ENCODE measurements at places on chromosomes 5 and 9.

DNA sequence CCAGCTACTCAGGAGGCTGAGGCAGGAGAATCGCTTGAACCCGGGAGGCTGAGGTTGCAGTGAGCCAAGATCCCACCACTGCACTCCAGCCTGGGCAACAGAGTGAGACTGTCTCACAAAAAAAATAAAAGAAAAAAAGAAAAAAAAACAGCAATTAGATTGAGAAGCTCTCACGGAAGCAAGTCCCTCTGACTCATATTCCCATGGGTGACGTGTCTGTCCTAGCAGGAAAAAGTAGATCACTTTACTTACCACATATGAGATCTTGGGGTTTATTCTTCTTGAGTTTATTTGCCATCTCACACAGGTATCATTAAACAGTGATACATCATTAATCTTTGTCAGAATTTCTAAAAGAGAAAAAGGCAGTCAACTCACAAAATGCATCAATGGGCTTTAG, 62.6 kb downstream of the SUSD1 start:
- no peak for DNase-seq

GRCh38 chr9:131091352-131091992, 4.9 kb upstream of the AIF1L start:
- no peak for DNase-seq

DNA sequence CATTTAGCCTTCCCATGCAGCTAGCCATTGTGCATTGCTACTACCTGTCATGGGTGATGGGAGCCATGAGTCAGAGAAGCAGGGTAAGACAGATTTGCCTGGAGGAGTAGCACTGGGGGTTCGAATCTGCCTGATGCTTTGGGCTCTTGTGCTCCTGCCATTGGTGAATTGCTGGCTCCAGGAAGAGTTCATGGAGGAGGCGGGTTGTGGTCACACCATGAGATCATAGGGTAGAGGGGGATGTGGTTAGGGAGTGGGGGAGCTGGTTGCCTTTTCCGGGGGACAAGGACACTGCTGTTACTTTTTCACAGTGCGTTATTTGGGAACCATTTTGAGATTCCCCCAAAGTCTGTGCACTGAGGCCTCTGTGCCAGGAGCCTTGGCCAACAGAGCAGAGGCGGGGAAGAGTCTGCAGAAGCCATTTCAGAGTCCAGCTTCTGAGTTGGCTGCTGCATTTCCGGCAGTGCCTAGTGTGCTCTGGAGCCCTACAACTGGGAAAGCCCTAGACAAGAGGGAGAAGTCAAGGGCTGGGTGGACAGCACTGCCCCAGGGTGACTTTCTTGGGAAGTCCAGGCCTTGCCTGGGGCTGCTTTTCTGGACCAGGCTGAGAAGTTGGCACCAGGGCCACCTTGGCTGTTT, 6.2 kb downstream of the ANGPTL2 start:
- DNase-seq: no peak

- no peak for DNase-seq
Observed at GRCh38 chr9:103942651-103943050, 151.5 kb upstream of the SMC2 start.

DNA sequence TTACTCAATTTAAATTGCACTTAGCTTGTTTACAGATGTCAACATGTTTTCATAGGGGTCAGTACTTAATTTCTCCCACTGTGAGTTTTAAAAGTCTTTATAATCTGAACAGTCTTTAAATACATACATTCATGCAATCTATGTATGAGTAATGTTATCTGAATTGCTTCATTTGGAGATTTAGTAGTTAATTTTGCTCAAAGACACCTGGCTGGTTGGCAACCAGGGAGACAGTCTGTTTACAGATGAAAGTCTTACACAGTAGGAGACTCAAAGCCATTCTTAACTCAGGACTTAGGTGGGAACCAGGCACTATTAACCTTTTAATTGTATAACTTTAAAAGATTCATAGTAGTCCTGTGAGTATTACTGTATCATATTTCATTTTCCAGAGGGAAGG, 29.3 kb downstream of the DAB2 start:
- no peak for DNase-seq

DNA sequence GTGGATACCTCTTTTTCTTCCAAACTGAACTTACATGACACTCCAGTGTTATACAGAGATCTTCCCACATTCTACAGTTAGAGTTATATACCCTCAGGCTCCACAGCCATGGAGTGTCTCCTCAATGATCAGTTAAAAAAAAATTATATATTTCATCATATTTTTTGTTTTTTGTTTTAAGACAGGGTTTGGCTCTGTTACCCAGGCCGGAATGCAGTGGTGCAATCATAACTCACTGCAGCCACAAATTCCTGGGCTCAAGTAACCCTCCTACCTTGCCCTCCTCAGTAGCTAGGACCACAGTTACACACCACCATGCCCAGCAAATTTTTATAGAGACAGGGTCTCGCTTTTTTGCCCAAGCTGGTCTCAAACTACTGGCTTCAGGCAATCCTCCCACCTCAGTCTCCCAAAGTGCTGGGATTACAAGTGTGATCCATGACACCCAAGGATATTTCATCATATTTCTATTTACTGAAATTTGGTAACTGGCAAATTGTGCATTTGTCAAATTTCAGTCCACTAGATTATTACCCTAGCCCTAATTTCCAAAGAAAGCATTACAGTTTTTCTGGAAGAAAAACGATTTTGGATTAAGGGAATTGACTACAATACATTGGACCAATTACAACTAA, 18.1 kb upstream of the SCAI start:
- DNase-seq: no peak

- no peak for DNase-seq
Observed at GRCh38 chr5:33188089-33188488, 252.7 kb upstream of the TARS1 start.

- no peak for DNase-seq
Observed at GRCh38 chr9:117723986-117724625, 19.9 kb downstream of the TLR4 start.

DNA sequence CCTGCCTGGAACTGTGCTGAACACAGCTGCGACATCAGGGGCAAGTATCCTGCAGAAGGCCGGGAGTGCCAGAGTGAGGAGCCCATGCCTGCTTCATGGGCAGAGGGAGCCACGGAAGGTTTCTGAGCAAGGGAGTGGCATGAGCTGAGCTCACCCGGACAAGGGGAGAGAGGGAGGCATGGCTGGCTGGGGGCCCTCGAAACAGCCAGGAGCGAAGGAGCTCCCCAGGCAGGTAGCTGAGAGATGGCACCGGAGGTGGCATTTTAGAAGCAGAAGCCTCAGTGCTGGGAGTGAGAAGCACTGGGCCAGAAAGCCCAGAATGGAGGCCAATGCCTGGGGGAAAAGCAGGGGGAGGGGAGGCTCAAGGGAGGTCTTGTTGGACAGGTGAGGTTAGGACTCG, 56.9 kb upstream of the SARDH start:
- DNase-seq: no peak

DNA sequence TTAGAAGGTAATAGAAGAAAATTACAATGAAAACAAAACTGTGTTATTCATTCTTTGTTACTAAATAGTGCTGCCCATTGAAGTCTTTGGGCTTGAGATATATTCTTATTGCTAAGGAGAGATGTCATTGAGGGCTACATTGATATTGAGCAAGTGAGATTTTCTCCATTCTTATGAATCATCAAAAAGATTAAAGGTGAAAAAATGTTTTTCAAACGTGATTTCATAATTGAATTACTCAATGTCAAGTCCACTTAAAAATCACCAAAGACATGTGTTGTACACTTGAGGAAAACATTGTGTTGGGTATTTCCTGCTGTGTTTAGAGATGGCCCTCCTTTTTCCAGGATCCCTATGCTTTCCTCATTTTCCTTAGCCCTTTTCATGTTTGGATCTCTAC, 448.1 kb downstream of the NFIB start:
- no peak for DNase-seq

GRCh38 chr5:41193456-41194205, 19.7 kb downstream of the C6 start:
- no peak for DNase-seq

DNA sequence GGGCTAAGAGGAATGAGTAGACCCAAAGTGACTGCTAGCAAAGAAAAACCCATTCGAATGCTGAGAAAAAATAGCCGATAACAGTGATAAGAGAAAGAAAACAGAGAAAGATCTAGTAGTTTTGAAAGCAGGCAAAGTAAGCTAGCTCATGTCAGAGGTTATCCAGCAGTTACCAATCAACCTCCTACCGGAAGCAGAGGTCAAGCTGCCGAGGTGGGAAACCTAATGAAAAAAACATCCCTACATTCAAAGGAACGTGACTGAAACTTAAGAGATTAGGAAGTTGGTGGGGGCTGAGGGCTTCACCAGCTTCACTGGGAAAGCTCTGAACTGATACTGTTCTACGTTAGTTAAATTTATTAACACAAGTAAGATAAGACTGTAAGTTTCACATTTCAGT, 32.6 kb downstream of the SSBP2 start:
- no peak for DNase-seq

Data from GM20000 (cell line).